Left lung (tissue), 14 donors: ENCODE measurements at places on chromosomes 3 and 15. TPM values are rescaled to one million over a fixed set of nuclear protein-coding genes. Genes with fewer than 3 reads are reported as not detected.

Gene VEPH1
- total RNA-seq, result 143 TPM

Gene MYO5C
- total RNA-seq, result 78.3 TPM

Gene ADGRG7
- not detected for total RNA-seq

Gene CDCP1
- total RNA-seq, result 24.3 TPM

Gene THPO
- 0.65 TPM for total RNA-seq

Gene NOX5
- total RNA-seq, result 0.23 TPM

- H3K36me3 ChIP-seq, result no peaks in the 10 kb centered on the region
- H3K27me3 ChIP-seq, result peaks cover under 1% of the 10 kb centered on the region
- no peak overlapping the region for H3K27ac ChIP-seq
- H3K4me3 ChIP-seq, result no peak overlapping the region
Observed at GRCh38 chr15:44087578-44088465, 107.2 kb downstream of the FRMD5 start.

- no peaks in the 10 kb centered on the region for H3K4me1 ChIP-seq
- no peaks in the 10 kb centered on the region for H3K36me3 ChIP-seq
- no peaks in the 10 kb centered on the region for H3K27me3 ChIP-seq
Observed at GRCh38 chr3:38960042-38960622, 91.6 kb downstream of the SCN11A start.

DNA sequence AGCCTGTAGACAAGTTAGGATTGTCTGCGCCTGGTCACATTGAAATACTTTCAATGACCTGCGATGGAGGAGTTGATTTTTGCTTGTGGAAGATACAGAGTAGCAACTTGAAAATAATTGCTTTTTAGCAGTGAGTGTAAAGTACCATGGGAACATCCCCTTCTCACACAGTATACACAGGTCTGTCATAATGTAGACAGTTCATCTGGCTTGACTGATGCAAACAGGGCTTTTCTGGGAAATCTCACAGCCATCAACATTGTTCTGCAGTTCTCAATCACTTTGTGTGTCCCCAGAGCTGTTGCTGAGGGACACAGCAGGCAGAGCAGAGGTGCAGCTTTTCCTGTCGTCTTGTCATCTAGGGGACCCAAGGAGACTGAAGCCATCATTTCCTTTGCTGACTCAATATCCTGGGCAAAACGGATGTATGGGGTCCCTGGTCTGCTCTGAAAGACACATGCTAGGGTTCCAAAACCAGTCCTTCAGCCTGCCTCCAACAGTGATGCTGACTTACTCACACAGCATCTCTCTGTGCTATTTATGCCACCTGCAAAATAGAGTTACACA is 5.3 kb upstream of the REC114 start:
- H3K36me3 ChIP-seq, result no peaks in the 10 kb centered on the region
- H3K4me3 ChIP-seq, result no peak overlapping the region
- DNase-seq, result no peak
- no peaks in the 10 kb centered on the region for H3K27me3 ChIP-seq
- H3K27ac ChIP-seq, result no peak overlapping the region
- H3K4me1 ChIP-seq, result no peaks in the 10 kb centered on the region

GRCh38 chr15:48411971-48412591 is 80.9 kb downstream of the DUT start:
- H3K4me3 ChIP-seq, result no peak overlapping the region
- H3K4me1 ChIP-seq, result no peaks in the 10 kb centered on the region
- DNase-seq, result no peak
- H3K27ac ChIP-seq, result no peak overlapping the region
- H3K27me3 ChIP-seq, result no peaks in the 10 kb centered on the region

- no peaks in the 10 kb centered on the region for H3K36me3 ChIP-seq
- H3K4me3 ChIP-seq, result no peak overlapping the region
- H3K4me1 ChIP-seq, result peaks cover 6% of the 10 kb centered on the region
- no peaks in the 10 kb centered on the region for H3K27me3 ChIP-seq
- no peak overlapping the region for H3K27ac ChIP-seq
Observed at GRCh38 chr3:172538368-172539151, 15.3 kb upstream of the TNFSF10 start.

GRCh38 chr3:191120447-191121298 is 78.4 kb upstream of the OSTN start:
- no peaks in the 10 kb centered on the region for H3K27me3 ChIP-seq
- H3K4me3 ChIP-seq, result no peak overlapping the region
- H3K27ac ChIP-seq, result no peak overlapping the region
- no peaks in the 10 kb centered on the region for H3K36me3 ChIP-seq

- H3K27ac ChIP-seq, result no peak overlapping the region
- no peaks in the 10 kb centered on the region for H3K27me3 ChIP-seq
- no peaks in the 10 kb centered on the region for H3K4me1 ChIP-seq
- no peak for DNase-seq
- no peaks in the 10 kb centered on the region for H3K36me3 ChIP-seq
Observed at GRCh38 chr15:27324886-27325615, 354.1 kb downstream of the GABRG3 start.

- no peaks in the 10 kb centered on the region for H3K36me3 ChIP-seq
- no peak overlapping the region for H3K27ac ChIP-seq
- H3K27me3 ChIP-seq, result no peaks in the 10 kb centered on the region
- no peak overlapping the region for H3K4me3 ChIP-seq
Observed at GRCh38 chr15:60316961-60317360, 80.8 kb downstream of the ANXA2 start.

DNA sequence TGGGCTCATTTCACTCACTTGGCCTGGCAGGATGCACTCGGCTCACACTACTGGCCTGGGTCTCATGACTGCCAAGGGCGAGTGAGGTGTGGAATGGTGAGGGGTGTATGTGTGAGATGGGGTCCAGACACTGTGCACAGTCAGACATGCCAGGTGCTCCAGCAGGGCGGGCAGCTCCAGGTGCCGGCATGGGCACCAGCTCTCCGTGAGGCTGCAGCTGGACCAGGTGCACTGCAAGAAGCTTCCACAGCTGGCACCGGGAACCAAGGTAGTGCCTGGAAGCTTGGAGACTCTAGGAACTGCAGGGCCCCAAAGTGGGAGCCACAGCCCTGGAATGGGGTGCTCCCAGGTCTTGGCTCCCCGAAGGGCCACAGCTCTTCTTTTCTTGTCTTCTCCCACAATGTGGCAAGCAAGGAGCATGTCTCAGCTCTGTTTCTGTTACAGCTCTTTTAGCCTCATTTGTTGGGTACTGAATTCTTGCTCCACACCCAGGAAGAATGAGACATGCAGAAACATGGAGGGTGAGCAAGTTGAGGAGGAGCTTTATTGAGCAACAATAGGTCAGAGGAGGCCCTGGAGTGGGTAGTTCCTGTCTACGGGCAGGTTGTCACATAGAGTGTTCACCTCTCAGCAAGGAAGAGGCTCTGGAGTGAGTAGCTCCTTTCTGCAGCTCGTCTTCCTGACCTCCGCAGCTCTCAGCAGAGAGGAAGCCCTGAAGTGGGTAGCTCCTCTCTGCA is 762.8 kb downstream of the CADM2 start:
- no peaks in the 10 kb centered on the region for H3K27me3 ChIP-seq
- H3K4me1 ChIP-seq, result no peaks in the 10 kb centered on the region
- DNase-seq, result no peak
- H3K27ac ChIP-seq, result no peak overlapping the region
- H3K36me3 ChIP-seq, result no peaks in the 10 kb centered on the region
- H3K4me3 ChIP-seq, result no peak overlapping the region

DNA sequence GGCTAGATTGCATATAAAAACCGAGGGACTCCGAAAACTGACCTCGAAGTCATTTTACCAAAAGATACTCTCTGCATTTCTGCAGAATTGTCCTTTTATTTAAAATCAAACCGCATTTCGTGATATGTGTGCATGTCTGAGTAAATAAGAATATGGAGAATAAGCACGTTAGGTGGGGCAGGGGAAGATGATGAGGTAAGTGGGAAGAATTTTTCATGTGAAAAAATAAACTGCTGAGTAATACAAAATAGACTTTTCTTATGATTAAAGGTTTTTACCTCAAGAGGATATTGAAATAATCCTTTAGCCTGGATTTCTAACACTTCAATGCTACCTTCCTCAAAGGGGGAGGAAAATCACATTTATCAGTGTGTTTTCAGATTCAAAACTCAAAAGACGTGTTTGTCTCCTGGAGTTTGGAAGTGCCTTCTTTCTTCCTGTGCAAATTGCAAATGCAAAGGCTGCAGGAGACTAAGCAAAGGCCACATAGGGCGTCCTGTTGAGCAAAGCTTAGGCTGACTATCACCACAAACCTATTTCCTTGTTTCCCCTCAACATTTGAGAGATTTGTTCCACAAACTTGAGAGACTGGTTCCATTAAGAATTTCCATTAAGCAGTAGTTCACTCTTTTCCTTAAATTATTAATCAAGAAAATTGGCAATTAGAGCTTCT is 813.5 kb downstream of the MCTP2 start:
- no peak overlapping the region for H3K4me3 ChIP-seq
- H3K27ac ChIP-seq, result no peak overlapping the region
- no peaks in the 10 kb centered on the region for H3K27me3 ChIP-seq
- H3K36me3 ChIP-seq, result no peaks in the 10 kb centered on the region

DNA sequence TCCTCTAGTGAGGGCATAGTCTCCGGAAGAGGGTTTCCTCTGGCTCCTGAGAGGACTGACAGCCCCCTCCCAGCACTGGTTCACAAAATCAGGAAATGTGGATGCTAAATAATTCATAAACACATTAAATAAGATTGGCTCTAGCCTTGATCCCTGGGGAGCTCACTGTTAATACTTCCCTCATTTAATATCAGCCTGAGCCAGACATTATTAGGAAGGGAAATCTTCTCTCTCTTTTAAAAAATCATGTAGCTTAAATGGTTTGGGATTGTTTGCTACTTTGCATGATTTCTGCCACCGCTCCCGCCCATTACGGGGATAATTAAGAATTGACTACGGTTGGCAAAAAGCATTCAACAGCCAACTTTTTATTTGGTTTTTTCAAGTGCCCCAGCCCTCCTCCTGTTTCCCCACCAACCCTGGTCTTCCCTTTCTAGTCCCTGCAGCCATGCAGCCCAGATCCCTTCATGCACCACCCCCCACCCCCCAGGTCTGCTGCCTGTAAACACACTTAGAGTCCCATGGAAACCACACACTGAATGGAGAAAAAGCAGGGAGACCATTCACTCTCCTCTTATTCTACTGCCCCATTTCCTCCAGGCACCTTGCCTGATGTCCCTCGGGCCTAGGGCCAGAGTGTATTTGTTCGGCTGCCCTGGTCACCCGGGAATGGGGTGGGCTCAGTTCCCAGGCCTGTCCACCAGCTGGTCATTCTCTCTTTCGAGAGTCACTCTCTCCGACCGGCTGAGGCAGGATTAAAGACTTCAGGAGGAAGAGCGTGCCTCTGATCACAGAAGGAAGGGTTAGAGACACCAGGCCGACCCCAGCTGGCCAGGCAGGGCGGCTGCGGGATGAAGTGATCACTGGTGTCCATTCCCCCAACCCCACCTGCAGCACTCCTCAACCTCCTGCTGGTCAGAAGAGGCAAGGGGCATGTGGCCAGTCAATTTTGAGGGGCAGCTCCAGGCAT is 45.1 kb downstream of the SEMA5B start:
- no peak for DNase-seq
- peaks cover 11% of the 10 kb centered on the region for H3K4me1 ChIP-seq
- peaks cover 2% of the 10 kb centered on the region for H3K27me3 ChIP-seq
- no peak overlapping the region for H3K4me3 ChIP-seq

DNA sequence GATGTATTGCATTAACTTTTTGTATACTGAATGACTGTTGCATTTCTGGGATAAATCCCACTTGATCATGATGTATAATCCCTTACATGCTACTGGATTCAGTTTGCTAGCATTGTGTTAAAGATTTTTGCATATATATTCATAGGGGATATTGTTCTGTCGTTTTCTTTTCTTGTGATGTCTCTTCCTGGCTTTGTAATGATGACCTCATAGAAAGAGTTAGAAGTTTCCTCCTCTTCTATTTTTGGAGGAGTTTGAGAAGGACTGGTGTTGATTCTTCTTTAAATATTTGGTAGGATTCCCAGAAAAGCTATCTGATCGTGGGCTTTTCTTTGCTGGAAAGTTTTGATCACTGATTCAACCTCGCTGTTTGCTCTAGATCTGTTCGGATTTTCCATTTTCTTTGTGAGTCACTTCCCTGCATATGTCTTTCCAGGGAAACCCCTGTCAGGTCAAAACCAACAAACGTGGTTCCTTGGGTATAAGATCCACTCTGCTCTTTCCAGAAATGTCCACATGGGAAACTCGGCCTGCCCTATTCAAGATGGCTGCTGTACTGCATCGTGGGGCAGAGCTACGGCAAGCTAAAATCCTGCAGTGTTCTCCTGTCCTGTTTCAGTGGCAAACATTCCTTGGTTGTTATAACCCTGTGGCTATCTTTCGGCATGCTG is 120.4 kb downstream of the GABRG3 start:
- DNase-seq, result no peak
- no peaks in the 10 kb centered on the region for H3K27me3 ChIP-seq
- H3K4me3 ChIP-seq, result no peak overlapping the region
- H3K27ac ChIP-seq, result no peak overlapping the region

DNA sequence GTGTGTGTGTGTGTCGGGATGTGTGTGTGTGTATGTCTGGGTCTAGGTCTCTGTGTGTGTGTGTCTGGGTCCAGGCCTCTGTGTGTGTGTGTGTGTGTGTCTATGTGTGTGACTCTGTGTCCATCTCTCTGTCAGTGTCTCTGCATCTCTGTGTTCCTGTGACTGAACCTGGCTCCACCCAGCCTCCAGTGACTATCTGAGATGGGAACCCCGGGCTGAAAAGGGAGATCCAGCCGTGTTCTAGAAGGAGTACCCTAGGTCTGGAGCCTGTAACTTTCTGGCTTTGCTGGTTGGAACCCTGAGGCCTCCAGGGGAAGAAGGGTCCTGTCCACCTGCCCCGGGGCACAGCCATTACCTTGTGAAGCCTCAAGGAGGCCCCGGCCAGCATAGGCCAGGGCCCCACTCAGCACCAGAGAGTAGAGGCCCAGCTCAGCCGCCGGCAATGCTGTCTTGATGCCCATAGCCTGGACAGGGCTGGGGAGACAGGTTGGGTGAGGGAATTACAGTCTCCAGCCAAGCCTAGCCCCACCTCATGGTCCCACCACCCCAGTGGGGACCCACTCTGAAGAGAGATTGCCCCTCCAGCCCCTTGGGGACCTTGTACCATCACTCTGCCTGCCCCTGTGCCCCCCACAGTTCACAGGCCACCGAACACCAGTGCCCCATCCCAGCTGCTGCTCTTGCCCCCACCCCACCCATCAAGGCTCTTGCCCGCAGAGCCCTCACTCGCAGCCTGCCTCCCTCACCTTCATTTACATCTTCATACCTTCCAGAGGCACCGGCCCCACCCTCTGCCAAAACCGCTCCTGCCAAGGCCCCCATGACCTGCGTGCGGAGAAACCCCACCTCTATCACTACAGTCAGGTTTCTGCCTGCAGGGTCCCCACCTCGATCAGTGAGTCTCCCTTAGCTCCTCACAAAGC is 2.0 kb downstream of the HHATL start:
- H3K4me1 ChIP-seq, result no peaks in the 10 kb centered on the region
- no peak overlapping the region for H3K4me3 ChIP-seq
- peaks cover 10% of the 10 kb centered on the region for H3K27me3 ChIP-seq
- H3K36me3 ChIP-seq, result no peaks in the 10 kb centered on the region

GRCh38 chr3:194475138-194475932 is 11.5 kb downstream of the ATP13A3 start:
- no peak for DNase-seq
- no peaks in the 10 kb centered on the region for H3K36me3 ChIP-seq
- H3K4me3 ChIP-seq, result no peak overlapping the region
- peaks cover 6% of the 10 kb centered on the region for H3K4me1 ChIP-seq
- no peaks in the 10 kb centered on the region for H3K27me3 ChIP-seq

GRCh38 chr3:36192901-36193300 is 187.4 kb upstream of the STAC start:
- no peaks in the 10 kb centered on the region for H3K4me1 ChIP-seq
- no peaks in the 10 kb centered on the region for H3K36me3 ChIP-seq
- no peak for DNase-seq

GRCh38 chr3:197540961-197541377 is 14.8 kb downstream of the BDH1 start:
- H3K27ac ChIP-seq, result no peak overlapping the region
- H3K36me3 ChIP-seq, result no peaks in the 10 kb centered on the region
- DNase-seq, result no peak
- H3K4me3 ChIP-seq, result no peak overlapping the region
- no peaks in the 10 kb centered on the region for H3K4me1 ChIP-seq
